ENCODE measurements at places on chromosomes 11 and 22.

DNA sequence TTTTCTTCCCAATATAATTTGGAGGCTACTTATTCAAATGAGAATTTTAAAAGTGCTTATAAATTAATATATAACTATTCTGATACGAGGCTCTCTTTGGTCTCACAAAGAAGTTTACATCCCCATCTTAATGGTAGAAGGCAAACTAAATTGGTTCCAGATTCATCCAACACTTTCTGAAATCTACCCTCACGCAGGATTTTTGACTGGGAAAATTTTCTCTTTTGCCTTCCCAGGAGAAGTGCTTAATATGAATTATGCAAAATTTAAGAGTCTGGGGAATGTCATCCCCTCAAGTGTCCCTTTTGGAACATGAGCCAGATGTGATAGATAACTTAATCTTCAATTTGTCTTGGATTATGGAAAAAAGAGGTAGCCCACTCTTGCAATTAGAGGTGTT is at the start of gene OR4C11:
Gene OR4C11 (minus strand): TSS at position 101 of the 400 bp plus-strand sequence. CDS start 3,272 bp downstream, outside the sequence.
- DNase-seq = no peak

DNA sequence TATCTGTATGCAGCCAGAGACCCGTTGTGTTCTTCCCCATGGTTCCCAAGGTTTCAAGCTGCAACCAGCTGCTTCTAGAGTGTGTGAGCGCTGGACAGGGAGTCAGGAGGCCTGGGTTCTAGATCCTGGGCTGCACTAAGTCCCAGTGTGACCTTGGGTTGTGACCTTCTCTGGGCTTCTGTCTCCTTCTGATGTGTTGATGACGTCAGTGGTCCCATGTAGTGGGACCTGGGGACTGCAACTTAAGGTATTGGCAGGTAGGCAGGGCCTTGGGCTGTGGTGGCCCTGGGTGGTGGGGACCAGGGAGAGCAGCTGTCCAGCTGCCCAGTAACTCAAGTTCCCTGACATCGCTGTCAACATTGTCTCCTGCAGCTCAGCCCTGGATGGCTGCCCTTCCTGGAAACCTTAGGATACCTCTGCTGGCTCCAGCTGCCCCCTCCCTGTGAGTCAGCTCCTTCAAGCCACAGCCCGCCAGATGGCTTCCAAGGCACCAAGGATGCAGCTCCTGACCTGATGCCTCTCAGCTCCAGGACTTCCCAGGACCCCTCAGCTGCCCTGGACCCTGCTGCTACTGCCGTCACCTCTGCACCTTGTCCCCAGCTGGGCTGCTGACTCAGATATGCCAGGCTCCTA is 1.3 kb upstream of the PVALB start:
- no peak for DNase-seq

DNA sequence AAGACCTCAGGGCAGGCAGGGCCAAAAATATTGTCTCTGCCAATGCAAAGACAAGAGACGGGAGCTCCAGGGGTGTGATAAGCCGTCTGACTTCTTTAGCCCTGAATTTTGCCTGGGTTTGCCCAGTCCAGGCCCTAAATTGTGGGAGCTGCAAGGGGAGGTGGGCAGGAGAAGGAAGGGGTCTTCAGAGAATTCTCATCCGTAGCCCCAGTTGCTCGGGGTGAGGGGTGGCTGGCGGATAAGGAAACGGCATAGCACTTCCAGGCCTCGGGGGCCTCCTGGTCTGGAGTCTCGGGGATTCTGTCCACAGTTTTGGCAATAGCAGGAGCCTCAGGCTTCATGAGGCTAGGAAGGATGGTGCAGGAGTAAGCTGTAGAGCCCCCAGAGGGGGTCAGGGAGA is 7.4 kb downstream of the CD5 start:
- DNase-seq = no peak

DNA sequence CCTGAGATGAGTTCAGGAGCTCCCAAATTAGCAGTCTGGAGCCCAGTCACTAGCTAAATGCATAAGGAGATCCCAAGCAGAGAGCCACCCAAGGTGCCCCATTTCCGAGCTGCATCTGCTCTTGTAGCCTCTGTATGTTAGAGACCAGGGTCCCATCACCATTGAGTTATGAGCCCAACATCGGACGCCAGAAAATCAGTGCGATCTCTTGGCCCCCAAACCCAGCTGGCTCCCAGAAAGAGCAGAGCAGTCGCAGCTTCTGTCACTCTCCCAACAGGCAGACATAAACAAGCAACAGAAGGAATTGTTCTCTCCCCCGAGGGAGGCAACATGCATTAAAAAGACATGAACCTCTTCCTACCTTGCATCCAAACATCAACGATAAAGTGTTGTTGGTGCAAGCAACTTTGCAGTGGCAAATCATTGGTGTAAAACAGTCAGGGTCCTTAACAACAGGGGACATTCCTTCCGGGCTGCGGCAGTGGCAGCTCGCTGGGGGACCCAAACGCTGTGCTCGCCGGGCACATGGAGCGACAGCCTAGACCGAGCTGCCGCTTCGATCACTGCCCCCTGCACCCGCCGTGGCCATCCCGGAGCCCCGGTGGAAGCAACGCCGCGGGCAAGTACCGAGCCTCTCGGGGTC is 907.1 kb downstream of the DLG2 start:
- DNase-seq = no peak

- DNase-seq = no peak
Measured at GRCh38 chr11:1198561-1199240, 24.2 kb upstream of the MUC5B start.

DNA sequence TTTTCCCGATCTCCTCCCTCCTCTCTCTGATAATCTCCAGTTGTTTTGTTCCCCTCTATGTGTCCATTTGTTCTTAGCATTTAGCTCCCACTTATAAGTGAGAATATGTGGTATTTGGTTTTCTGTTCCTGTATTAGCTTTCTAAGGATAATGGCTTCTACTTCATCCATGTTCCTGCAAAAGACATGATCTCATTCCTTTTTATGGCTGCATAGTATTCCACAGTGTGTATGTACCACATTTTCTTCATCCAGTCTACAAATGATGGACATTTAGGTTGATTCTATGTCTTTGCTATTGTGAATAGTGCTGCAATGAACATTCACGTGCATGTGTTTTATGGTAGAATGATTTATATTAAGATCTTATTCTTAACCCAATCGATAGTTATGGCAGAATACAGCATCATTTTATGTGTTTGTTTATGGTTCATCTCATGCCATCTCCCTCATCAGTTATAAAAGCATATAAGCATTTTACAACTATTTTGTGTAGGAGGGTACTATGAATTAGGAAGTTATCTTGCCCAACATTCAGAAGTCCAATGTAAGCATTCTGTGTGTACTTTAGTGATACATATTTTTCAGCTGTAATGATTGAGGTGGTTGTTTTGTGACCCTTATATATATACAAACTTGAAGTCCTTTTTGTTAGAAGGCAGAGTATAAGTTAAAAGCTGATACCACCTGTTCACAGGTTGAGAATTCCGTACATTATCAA is 3.2 kb downstream of the MS4A3 start:
- DNase-seq = no peak

DNA sequence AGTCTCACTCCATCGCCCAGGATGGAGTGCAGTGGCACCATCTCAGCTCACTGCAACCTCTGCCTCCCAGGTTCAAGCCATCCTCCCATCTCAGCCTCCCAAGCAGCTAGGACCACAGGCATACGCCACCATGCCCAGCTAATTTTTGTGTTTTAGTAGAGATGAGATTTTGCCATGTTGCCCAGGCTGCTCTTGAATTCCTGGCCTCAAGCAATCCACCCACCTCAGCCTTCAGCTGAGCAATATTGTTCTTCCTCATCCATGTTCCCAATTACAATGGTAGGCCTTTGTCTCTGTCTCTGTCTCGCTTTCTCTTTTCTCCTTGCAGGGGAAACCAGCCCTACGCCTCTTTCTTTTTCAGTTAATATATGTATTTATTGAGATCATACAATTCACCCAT is 10.3 kb downstream of the HSPA8 start:
- no peak for DNase-seq

DNA sequence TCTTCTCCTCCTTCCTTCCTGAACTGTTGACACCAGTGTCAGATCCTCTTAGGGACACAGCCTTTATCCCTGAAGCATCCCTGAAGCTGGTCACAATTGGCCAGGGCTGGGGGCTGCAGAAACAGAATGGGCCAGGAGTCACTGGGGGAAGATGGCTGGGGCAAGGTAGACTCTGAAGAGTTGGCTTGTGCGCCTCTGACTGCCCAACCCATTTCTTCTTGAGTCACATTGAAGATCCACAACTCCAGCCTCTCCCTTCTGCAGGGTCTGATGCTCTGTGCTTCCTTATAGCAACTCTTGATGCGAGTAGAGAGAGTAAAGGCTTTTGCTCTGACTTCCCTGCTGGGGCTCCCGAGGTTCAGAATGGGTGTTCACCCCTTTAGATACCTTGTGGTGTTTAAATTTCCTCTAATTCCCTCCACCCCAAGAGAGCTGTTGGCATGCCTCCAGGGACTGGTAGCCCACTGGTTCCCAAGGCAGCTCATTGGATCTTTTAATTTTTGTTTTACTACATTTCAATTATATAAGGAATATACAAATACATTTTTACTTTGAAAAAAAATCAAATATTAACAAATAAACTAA is 13.4 kb downstream of the PRDM11 start:
- DNase-seq = no peak

DNA sequence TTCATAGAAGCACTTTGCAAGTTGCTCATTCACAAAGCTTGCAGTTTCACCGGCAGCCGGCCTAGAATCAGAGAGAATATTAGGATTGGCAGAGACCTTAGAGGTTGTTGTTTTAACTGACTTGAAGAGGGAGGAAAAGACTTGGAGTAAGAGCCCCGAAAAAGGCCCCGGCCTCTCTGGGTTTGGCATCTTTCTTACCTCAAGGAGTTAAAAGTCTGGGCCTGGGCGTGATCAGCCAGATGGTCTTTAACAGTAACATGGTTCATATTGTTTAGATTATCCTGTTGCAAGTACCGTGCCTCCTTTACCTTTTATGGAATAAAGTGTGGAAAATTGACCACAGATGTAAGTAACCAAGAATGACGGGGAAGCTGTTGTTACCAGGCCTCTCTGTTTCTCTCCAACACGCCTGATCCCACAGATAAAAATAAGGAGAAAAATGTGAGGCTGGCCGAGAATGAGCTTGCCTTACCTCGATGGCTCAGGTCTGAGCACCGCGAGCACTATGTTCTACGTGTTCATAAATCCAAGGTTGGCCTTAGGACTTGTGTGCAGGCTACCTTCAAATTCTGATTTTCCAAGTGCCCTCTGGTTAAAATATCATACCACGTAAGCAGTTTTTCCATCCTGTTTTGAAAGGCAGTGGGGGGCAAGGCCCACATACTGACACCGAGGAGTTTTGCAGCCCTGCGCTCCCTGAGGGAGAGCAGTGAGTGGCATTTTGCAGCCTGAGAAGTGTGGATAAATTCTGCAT is 56.4 kb downstream of the PARVA start:
- no peak for DNase-seq

DNA sequence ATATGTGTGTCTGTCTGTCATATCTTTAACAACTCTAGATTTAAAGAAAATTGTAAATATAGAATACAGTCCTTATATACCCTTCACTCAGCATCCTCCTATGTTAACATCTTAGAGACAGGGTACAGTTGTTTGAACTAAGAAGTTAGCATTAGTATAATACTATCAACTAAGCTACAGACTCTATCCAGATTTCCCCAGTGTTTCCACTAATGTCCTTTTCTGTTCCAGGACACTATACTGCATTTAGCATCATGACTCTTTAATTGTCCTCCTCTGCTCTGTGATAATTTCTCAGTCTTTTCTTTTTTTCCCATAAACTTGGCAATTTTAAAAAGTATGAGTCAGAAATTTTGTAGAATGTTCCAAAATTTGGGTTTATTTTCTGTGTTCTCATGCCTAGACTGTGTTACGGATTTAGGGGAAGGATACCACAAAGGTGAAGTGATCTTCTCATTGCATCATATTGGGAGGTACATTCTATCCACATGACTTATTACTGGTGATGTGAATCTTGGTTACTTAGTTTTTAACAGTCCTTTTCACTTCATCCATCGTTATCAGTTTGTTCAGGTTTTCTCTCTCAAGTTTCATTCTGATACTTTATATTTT is 168.4 kb downstream of the SBF2 start:
- DNase-seq = no peak

GRCh38 chr11:61437496-61437895 is 7.6 kb downstream of the SDHAF2 start:
- DNase-seq = no peak

DNA sequence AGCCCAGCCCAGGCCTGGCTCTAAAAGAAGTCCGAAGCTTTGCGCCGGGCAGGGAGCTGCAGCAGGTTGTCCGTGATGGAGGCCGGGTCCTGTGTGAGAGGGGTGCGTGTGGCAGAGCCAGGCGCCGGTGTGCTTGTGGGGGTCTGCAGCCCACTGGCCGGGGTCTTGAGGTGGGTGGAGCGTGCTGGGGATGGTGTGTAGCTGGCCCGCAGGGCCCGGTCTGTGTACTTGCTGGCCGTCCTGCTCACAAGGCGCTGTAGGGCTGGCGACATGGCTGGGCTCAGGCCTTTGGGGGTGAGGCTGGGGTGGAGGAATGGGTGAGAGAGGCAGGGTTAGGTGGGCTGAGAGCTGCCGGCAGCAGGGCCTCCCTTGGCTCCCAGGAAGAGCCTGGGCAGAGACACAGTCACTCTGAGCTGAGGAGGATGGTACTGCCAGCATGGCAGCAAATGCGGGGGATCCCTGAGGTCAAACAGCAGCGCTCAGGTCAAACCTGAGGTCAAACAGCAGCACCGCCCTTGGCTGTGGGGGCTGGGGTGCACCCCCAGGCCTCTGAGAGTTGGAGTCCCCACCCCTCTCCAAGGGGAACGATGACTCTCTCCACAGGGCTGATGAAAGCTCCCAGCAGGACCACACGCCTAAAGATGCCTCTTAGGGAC is 3.2 kb downstream of the TSSK2 start:
- no peak for DNase-seq

DNA sequence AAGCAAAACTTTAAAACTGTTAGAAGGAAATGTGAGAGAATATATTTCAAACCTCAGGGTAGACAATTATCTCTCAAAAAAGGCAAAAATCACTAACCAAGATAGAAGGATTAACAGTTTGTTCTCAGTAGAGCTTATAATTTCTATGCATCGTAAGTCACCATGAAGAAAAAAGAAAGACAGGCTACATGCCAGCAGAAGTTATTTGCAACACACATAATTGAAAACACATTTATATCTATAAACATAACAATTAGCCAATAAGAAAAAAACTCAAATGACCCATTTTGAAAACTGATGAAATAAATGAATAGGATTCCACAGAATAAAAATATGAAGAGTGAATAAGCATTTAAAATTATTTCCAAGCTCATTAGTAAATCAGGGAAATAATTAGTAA is 24.4 kb upstream of the SNX19 start:
- no peak for DNase-seq

- no peak for DNase-seq
Measured at GRCh38 chr11:42021911-42022310, 562.5 kb upstream of the LRRC4C start.

Data from CD8-positive, alpha-beta T cell (primary cell).